ENCODE measurements at places on chromosomes 2 and 18.

DNA sequence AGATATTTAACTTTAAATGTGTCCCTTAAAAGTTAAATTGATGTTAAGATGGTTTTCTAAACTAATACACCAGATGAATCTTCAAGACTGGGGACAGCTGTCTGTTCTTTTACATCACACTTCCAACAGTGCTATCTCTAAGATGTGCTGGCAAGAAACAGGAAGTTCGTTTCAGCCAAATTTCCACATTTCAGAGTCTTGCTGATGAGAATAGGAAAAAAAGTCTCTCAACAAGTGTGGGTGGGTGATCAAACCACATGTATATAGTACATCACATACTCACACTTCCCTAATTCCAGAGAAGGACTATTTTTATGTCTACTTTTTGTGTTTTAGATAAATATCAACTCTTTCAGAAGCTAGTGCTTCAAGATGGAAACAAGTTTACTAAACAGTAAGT, 1712.8 kb upstream of the TMEFF2 start:
- DNase-seq, result no peak

GRCh38 chr2:162732946-162733698, 105.4 kb downstream of the KCNH7 start:
- no peak for DNase-seq

DNA sequence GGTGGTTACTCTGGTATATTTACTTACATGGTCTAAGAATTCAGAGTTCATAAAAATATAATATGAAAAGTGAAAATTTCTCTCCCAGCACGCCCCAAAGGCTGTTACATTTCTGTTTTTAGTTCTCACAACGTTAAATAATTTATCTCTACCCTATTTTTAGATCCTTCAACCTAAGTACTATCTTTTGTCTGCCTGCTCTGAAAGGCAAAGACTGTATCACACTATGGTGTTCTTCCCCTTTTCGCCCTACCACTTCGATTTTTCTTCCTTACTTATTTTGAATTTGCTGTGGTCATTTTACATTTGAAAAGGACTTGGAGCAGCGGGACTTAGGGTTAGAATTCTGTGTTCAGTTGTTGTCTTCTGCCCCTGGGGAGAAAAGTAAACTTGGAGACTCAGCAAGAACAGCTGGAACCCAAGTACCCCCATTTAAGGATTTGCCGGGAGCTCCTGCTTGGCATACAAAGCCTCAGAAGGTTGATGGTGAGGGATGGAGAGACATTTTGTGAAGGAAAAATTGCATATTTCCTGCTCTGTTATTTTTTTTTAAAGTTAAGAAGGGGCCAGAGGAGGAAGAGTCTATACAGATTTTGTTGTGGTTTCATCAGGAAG, 19.0 kb downstream of the ADAM23 start:
- no peak for DNase-seq

GRCh38 chr2:110929528-110929927, 191.2 kb upstream of the BCL2L11 start:
- no peak for DNase-seq

GRCh38 chr2:164504253-164504652, 117.0 kb downstream of the GRB14 start:
- no peak for DNase-seq

DNA sequence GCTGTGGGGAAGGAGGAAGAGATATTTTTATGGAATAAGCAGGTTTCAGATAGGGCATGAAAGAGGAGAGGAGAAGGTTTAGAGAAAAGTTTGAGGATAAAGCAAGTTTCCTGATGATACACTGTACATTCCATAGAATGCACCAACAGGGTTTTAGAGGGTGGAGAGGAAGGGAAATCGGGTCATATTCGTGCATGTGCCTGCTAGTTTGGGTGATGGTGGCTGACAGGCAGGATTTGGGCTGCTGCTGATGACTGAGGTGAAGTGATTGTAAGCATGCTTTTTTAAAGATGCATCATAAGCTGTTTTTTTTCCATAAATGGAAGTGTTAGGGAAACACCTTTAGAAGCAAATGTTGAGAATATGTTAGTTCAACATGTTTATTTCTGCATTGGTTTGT, 68.8 kb downstream of the PMAIP1 start:
- DNase-seq, result no peak

GRCh38 chr2:105793196-105793975, 48.7 kb downstream of the NCK2 start:
- no peak for DNase-seq

DNA sequence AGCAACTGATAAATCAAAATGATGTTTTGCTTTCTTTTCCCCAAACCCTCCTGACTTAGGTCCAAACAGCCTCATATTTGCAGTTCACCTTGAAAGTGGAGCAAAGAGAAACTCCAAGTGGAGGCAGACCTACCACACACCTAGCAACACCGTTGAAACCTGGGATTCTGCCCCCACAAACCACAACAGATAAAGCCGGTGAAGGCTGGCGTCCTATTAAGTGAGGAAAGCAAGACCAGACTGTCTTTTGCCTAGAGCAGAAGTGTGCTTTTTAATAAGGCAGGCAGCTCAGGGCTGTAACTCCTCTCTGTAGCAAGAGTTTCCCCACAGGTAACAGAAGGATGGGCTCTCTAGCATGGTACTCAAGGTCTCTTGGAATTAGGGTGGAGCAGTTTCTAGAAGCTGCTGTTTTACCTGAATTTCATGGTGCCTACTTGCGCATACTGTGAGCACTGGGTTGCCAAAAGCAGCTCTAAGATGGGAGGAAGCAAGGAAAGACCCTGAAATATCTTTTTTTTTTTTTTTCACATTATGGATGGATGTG, 336.9 kb downstream of the BCL11A start:
- no peak for DNase-seq

DNA sequence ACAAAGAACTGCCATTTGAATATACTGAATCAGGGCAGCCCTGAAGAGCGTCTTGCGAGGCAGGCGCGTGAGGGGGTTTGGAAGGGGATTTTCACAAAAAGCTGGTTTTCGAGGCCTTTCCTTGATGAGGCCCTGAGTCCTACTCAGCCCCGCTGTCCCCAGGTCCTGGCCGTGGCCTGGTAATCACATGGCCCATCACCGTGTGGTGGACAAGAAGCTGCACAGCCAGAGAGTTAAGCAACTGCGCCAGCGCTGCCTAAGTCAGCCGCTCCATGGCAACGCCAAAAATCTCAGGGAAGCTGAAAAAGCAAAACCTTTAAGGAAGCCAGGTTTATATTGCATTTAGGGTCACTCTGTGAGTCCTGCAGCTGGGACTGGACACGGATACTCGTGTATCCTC, 341.2 kb upstream of the MYT1L start:
- DNase-seq, result no peak

GRCh38 chr2:102436323-102436722, 13.4 kb downstream of the IL18RAP start:
- no peak for DNase-seq

- DNase-seq, result no peak
Measured at GRCh38 chr2:8840475-8841091, 3.2 kb upstream of the KIDINS220 start.

DNA sequence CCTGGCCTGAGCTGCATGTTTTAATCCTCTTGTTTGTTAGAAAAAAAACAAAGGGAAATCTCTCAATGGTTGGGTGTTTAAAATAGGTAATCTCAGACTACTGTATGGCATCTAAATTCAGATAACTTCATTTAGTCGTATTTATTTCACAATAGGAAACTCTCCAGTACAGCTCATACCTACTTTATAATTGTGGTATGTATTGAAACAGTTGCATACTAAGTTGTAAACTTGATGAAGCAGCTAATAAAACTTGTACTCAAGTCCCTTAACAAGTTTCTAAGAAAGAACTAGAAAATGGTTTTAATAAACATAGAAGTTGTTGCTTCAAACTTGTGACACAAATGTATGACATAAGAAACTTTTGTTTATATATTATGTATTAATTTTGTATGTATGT, 334.5 kb downstream of the PTPRM start:
- no peak for DNase-seq

DNA sequence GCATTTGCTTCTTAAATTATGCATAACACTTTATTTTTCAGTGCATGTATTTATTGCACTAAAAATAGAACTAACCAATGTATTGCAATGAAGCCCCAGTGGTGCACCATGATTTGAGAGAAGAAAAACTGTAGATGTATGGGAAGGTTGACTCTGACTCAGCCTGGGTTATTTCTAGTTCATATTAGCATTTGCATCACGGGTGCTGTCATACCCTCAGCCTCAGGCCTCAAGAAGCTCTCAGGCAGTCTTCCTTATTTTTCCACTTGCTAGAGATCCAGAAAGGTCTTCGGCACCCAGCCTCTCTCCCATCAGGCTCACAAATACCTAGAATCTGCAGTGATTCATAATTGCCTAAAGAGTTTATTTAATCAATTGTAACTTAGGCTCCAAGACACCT, 148.0 kb downstream of the DNER start:
- DNase-seq, result no peak

DNA sequence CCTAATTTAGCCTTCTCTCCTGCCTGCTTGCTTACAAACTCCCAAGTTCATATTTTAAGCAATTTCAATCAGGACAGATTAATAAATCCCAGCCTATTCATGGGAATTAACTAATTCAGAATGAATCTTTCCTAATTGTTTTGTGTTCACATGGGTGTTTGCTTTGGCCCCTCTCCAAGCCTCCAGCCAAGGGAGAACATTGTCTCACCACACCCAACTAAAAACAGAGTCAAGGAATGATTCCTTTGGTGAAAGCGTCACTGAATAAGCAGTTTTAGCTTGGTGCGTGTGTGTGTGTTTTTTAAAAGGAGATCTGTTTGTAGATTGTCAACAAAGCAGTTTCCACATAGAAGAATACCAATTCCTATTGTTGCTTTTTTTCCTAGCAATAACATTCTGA, 43.0 kb upstream of the DSG1 start:
- no peak for DNase-seq

GRCh38 chr18:76805221-76805620, 17.1 kb upstream of the ZNF236 start:
- no peak for DNase-seq

GRCh38 chr2:12764849-12765605, 48.3 kb downstream of the TRIB2 start:
- no peak for DNase-seq

DNA sequence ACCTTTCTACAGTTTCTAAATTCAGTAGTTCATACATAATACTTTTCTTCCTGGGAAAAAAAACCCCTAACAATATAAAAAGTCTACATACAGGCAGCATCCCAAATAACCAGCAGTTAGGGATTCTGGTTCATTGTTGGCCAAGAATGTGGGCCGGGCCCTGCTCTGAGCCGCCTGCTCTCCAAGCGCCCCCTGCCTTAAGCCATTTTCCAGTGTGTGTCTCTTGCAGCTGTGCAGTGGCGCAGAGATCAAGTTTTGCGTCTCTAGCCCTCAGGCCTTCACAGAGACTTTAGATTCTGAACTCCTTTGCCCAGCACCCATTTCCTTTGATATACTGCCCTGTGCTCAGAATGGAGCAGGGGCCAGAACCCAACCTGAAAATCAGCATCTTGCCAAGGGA, 32.9 kb downstream of the RMC1 start:
- no peak for DNase-seq

- DNase-seq, result no peak
Measured at GRCh38 chr2:173407646-173408045, 53.0 kb downstream of the CDCA7 start.

GRCh38 chr2:62364791-62365528, 141.0 kb downstream of the TMEM17 start:
- DNase-seq, result no peak

DNA sequence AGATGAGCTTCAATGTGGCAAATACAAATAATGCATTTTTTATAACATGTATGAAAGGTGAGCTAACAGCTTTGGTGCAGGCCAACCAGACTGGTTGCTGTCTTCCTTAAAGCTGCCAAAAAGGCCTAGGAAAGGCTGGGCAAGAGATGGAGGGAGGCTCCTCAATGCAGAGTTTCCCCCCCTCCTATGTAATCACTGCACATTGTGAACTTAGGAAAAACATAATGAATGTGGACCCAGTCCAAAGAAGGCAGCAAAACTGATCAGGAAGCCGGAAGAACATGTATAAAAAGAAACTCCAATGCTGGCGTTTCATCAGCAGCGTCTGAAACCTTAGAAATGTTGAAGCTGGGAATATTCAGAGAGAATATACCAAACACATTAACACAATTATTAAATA, 84.2 kb upstream of the LYPD6 start:
- DNase-seq, result no peak

- no peak for DNase-seq
Measured at GRCh38 chr2:23645230-23645808, 260.3 kb downstream of the KLHL29 start.

- DNase-seq, result no peak
Measured at GRCh38 chr2:64718250-64718885, 64.7 kb upstream of the SERTAD2 start.

DNA sequence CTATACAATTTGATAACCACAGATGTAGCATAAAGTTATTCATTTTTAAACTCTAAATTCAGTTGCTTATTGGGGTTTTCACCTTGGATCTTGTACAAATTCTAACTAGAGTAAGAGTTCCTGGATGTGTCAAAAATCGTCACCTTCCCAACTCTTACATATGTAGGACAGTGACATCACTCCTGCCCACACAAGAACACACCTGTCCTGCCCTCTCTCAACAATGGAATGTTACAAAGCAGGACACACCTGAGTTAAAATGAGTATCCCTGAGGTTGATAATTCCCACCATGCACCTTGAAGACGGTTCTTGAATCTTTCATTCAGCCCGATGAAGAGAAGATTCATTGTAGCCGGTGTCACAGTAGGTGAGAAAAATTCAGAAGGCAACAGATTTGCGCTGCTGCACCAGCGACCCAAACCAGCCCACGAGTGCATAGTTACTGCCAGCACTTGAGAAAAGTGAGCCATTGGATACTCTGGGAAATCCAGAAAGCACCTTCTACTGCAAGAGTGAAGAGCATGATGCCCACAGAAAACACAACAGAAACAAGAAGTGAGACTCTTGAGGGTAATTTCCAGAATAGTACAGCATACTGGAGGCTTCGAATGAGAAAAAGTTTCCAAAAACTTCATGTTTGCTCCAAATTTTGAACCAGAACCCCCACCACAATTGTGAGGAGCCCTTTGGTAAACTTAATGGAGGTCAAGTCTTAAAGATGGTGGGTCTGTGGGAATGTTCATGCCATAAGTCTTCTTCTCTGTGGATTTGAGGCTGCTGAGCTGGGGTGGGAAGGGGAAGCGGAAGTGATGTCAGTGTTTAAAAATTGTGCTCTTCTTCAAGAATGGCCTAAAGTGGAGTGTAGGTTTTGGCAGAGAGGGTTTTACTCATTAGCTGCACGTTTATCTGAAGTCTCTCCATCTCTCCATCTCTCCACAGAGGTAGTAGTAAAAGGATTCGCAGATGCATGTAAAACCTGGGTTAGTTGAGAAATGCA, 34.7 kb upstream of the ADAM23 start:
- no peak for DNase-seq

GRCh38 chr2:25062511-25062917, 20.6 kb downstream of the EFR3B start:
- no peak for DNase-seq

DNA sequence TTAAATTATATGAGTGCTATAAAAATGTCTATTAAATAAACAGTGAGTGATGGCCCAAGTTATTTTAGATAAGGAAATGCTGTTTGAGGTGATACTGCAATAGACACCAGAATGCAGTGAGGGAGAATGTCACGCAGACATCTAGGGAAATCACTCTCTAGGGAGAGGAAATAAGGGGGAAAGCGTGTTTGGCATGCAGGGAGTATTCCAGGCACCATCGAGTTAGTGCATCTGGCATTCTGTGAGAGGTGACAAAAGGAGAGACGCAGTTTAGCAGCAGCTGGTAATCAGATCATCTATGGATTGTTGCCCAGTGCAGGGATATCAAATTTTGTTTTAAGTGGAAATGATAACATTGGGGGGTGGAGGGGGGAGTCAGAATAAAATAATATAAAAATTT, 175.4 kb upstream of the NETO1 start:
- no peak for DNase-seq
